ENCODE measurements at places on chromosomes 12 and 14.
A peak's percentile ranks its signal among the peaks of the same experiment; 100 is the strongest.

GRCh38 chr12:96034621-96035282 lies 635 bp downstream of the LTA4H start:
- no peak for DNase-seq

DNA sequence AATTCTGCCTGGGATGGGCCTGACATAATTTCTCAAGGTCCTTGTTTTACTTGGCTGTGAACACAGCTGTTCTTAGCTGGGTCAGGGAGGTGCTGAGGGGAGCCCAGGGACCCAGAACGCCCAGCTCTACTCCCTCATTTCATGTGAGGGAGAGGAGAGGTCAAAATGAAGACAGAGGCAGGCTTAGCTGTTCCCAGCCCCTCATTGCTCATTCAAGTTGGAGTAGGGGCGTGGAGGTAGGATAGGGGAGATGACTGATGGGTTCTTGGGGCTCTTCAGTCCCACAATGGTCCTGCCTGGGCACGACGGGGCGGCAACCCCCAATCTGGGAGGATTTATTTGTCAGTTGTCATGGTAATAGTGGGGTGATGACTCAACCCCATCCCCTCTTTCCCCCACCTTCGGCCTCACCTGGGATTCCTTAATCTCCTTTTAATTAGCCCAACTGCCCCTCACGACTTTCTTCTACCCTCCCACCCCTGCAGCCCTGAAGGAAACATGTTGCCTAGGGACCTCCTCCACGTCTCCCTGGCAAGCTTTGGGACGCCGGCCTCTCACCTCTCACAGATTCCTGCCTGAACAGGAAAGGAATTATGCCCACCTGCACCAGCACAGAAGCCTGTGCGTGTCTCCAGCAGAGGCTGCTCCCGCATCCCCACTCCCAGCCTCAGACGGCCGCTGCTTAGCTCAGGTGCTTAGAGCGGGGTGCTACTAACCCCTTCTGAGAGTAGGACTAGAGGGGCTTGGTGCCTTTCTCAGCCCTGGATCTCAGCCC lies 10.2 kb downstream of the SPRYD3 start:
- DNase-seq = no peak

GRCh38 chr14:73796415-73796814 lies 55.2 kb upstream of the PTGR2 start:
- DNase-seq = no peak

- DNase-seq = no peak
These were observed 52.9 kb downstream of the VWF start for GRCh38 chr12:6071589-6071988.

- DNase-seq = no peak
These were observed 14.6 kb upstream of the KANSL2 start for GRCh38 chr12:48696626-48697025.

DNA sequence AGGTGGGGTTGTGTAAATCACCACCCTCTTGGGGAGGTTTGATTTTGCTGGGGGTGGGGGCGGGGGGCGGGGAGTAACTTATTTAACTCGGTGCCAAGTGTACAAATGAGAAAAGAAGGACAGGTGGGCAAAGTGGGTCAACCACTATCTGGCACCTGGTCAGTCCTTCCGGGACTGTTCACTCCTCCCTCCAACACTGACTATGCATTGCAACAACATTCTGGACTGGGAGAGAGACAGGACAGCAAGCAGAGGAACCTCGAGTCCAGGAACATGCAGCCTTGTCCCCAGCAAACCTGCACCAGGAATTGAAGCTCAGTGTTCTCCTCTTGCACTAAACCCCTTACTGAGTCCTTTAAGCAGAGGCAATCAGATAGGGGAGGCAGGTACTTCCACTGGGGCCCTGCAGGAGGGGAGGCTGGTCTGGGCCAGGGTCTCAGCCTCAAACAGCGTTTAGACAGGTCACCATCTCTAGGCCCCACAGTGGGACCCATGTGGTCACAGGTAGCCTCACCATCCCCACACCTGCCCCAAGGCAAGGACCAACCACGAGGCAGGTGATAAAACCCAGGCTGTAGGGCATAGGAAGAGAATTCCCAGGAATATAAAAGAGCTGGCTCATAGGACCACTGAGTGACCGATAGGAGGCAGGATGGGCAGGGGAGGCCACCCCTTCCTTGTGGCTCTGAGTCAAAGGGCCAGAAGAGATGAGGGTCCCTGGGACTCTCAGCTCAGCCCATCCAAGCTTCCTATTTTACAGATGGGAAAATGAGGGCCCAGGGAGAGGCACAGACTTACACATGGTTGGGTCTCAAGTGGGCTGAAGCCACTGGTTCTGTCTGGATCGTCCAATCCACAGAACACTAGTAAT lies 9.8 kb downstream of the CCDC85C start:
- no peak for DNase-seq

GRCh38 chr12:120771097-120771496 lies 45.5 kb downstream of the ACADS start:
- no peak for DNase-seq

DNA sequence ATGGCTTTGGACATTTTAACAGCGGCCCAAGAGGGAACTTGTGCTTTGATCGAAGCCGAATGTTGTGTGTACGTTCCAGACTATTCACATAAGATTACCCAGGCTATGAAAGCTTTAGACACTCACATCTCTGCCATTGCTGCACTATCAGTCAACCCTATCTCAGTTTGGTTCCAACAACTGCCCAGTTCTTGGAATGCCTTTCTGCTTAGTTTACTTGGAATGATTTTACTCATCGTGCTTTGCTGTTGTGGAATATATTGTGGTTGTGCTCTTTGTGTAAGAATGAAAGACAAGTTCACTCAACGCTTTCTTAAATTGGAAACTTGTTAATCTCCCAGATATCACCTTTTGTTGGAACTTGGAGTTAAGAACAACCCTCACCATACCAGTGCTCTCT lies 498.2 kb downstream of the GLT1D1 start:
- DNase-seq = no peak

DNA sequence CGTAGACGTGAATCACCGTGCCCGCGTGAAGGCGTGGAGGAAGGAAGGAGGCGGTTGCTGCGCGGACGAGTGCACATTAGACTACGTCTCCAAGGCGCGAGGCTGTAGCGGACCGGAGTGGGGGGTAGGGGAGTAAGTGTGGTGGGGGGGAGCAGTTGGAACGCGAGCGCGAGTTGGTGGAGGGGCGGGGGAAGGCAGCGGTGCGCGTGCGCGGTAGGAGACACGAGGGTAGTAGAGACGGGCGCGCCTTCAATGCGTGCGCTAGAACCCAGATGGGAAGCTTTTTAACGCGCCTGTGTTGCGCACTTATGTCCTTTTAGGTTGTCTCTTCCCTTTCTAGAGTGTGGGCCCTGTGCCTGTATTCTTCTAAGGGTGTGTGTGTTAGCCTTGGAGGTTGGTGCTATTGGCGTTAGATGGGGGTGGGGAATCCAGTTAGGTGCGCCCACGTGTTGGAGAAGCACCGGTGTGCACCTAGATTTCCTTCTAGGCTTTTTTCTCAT lies 604 bp downstream of the EIF4B start:
- DNase-seq = peak; percentile 70

All from CD4-positive, CD25-positive, alpha-beta regulatory T cell (primary cell).